Fibroblast of skin of back (primary cell): ENCODE measurements at places on chromosomes 11 and 22.

GRCh38 chr11:84290647-84291046 lies 1004.5 kb upstream of the CCDC90B start:
- DNase-seq, result peak; percentile 58

DNA sequence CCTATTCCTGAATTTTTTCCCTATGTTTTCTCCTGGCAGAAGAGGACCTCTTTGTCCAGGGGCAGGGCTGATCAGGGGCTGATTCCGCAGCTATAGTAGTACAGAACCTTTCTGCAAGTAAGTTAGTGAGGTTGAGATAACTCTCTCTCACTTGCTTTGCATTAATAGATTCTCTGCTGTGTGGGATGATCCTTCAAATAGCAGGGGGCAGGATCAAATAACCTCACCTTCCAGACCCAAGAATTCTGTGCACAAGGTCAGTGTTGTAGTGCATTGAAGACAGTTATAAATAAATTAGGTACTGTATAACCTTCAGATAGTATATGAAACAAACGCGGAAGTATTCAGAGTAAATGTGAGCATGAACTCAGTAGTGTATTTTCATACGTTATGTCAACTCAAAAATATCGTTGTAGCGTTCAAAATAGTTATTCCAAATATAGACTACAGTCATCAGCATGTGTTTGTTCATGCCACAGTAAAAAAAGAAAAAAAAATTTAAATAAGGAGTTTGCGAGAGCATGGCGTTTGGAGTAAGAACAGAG lies 278 bp downstream of the MMP26 start:
- no peak for DNase-seq

- no peak for DNase-seq
These were observed 569.0 kb upstream of the B3GAT1 start for GRCh38 chr11:134980819-134981710.

DNA sequence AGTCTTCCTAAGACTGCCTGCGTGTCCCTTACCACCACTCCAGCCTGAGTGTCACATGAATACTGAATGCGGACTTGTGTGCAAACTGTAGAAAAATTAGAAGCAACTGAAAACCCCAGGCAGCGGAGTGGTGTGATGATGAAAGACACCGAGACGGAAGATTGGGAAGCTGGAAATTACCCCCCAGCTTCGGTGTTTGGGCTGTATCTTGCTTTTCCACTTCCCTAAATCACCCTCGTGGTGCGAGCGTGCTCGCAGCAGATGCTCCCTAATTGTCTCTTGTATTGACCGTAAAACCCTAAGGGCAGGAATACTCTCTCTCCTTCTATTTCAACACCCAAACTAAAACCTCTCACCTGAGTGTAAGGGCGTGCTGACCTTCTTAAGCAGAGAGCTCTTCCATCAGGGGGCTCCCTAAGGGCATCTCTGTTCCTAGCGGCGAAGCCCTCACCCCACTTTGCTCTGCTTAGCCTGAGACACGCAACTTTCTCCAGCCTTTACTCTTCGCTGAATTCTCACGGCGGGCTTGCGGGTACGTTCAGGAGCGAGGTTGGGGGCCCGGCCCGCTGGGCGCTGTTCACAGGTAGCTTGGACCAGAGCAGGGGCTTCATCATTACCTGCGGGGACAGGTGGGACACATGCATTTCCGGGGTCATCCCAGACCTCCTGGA lies 62.4 kb downstream of the CRYBB2 start:
- no peak for DNase-seq

DNA sequence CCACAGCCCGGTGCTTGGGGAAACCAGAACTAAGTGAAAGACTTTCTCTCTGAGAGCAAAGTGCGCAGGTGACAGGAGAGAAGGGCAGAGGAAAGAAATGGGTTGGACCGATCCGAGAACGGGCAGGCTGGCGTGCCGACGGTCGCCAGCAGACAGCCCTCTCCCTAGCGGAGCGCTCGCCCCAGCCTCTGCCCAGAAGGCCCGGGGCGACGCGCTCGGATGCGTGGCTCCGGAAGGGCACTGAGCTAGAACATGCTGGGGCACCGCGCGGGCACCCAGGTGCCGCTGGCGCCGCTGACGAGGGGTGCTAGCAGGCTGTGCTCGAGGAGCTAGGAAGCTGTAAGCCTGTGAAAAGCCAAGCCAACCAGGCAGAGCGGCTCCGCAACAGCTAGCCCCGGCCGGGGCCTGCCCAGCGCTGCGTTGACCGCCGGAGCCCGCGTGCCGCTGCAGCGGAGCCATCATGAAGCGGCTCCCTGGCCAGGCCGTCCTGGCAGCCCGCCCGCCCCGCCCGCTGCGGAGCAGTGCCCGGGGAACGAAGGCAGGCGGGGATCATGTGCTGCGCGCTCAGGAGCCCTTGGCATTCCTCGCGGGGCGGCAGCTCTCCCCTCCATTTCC lies 22.1 kb upstream of the RRAS2 start:
- DNase-seq, result peak; percentile 59

GRCh38 chr11:125091247-125091876 lies 20.1 kb downstream of the TMEM218 start:
- peak; percentile 69 for DNase-seq

GRCh38 chr11:2192435-2192834 lies 20.8 kb upstream of the TH start:
- DNase-seq, result no peak

GRCh38 chr11:92342034-92342720 lies 117.6 kb downstream of the FAT3 start:
- no peak for DNase-seq

DNA sequence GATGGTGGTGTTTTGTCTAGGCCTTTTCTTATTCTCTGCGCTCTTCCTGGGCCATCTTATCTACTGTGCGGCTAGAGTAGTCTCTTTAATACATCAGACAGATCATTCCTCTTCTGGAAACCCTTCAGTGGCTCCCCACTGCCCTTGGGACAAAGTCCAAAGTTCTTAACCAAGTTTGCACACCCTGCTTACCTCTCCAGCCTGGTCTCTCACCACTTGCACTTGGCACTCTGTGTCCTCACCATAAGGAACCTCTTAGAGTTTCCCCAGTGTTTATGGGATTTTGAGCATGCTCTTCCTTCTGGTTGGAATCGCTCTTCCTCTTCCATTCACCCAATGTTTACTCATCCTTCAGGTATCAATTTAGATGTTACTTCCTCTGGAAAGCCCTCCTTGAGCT lies 5.2 kb upstream of the SPTBN2 start:
- DNase-seq, result no peak

DNA sequence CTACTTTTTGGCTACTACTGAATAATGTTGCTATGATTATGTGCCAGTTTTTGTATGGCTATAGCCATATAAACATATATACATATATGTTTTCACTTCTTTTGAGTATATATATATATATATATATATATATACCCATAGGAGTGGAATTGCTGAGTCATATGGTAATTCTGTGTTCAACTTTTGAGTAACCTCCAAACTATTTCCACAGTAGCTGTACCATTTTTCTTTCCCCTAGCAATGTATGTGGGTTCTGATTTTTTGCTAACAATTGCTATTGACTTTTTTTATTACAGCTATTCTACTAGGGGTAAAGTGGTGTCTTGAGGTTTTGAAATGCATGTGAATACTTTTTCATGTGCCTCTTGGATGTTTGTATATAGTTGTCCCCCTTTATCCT lies 30.4 kb downstream of the CBL start:
- peak; percentile 78 for DNase-seq

- no peak for DNase-seq
These were observed 9.9 kb downstream of the BRSK2 start for GRCh38 chr11:1399386-1400316.

GRCh38 chr22:47393191-47393590 lies 630.7 kb downstream of the TBC1D22A start:
- no peak for DNase-seq

DNA sequence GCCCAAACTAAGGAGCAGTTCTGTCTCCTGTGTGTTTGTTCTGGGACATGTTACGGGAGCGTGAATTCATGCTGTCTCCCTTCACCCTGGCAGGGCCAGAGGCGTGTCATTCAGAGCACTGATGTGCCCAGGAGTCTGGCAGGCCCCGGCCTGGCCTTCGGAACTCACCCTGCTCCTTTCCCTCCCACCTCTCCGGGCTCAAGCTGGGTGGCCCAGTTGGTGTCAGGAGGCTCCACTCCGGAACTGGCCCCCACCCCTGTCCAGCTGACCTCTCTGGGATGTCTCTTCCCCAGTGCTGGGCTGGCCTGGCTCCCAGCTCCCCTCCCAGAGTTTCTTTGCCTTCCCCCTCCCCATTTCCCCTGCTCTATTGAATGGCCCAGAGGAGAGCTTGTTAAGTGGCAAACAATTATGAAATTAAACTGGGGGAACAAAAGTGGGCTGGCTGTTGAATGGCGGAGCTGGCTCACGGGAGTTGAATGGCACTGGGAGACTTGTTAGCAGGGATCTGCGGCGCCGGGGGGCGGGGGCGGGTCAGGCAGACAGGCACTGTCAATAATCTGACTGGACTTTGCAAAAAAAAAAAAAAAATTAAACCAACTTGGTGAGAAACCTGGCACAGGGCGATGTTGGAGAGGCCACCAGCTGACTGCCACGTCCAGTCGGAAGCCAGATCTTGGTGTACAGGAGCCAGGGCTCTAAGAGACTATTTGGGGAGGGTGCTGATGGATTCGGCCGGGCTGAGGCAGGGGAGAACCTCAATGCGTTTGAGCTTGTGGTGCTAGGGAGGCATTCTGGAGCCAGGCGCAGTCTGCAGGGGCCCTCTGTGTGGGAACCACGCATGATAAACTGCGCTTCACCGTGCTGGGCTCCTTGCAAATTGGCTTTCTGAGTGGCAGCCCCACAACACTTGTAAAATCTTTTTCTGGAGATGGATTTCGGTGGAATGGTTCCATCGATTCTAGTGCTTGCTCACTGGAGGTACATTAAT lies 1.3 kb downstream of the MPPED1 start:
- no peak for DNase-seq

- DNase-seq, result no peak
These were observed 15.3 kb downstream of the RTL6 start for GRCh38 chr22:44482776-44483175.

DNA sequence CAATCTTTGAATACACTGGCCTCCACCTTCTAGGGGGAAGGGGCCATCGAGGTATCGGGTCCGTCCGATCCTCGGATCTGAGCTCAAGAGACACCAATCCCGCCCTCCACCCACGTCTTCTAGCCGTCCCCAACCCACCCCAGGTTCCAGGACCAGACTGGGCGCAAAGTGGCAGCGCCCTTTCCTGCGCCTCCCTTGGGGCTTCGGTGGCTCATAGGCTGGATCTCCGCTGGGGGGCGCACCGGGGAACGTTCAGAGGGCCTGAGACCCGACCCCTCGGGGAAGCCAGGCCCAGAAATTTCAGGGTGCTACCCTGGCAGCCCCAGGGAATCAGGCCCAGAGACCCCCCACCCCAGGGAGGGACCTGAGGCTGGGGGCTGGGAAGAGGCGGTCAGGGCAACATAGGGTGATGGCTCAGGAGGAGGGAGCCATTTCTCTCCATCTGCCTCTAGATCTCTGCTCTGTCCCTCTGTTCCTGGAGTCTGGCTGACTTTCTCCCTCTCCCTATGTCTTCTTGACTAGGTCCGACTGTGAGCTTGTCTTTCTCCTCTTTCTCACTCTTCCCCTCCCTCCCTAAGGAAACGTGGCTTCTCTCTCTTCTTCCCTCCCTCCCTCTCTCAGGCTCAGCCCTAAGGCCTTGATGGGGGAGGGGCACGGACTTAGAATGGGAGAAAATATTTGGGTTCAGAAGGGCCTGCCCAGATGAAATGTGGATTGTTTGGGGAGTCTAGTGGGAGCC lies 1.1 kb downstream of the CREB3L1 start:
- DNase-seq, result peak; percentile 74

GRCh38 chr22:20000246-20001081 lies 16.2 kb downstream of the ARVCF start:
- no peak for DNase-seq

DNA sequence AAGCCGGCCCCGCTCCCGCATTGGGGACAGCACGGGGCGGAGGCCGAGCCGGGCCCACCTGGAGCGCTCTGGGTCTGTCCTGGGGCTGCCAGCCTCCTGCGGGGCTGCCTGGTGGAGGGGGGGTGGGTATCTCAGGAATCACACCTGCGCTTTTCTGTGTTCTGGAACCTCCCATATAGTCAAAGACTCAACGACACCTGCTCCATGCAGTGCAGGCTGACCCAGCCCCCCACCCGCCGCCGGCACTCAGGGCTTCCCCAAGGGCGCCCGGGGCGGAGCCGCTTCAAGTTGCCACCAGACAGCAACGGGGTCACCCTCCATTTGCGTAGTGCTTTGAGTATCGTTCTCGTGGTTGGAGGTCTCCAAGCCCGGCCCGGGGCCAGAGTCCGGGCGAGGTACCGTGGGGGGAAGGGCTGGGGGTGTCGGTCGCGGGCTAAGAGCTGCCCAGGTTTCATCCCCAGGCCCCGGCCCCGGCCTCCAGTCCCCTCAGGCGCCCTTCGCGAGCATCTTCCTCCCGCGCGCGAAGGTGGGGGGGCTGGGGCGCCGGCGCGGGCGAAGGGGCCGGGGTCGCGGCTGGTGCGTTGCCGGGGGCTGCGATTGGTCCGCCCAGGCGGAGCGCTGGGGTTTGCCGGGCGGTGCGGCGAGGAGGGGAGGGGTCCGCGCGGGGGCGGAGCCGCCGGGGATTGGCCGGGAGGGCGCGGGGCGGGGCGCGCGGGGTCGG lies 6.6 kb downstream of the TSPAN4 start:
- no peak for DNase-seq

GRCh38 chr11:34203377-34203871 lies 98.0 kb downstream of the NAT10 start:
- DNase-seq, result no peak

DNA sequence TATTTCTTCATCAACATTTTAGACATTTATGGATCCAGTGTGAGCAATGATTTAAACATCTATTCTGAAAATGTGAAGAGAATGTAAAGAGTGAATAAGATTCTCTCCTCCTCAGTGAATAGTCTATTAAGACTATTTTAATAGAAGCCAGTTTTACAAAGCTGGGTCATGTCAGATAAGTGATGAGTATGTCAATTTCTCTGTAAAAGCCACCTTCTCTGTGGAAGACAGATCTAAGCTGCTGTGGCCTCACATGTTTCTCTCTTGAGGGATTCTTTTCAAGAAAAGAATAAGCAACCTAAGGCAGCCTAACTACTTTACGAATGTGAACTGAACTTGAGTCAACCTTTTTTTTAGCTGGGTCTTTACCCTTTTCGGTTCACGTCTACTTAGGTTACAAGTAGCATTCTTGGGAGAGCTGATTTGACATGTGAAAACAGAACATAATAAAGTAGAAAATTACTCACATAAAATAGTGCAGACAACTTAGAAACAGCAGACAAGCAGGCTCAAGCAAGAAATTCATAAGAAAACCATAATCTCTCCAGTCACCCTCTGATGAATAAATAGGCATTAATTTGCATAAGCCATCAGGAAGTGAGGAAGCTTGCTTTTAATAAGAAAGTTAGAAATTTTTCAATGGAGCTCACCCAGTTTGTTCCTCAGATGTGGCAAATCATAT lies 9.9 kb downstream of the CTSC start:
- DNase-seq, result no peak
